NCI-H1417 treated with DMSO at 0.1 percent for 48 hours (cell line): ENCODE measurements at places on chromosomes 1 and 21.

- no peak for DNase-seq
Observed at GRCh38 chr1:44820328-44821239, 12.3 kb downstream of the BTBD19 start.

- no peak for DNase-seq
Observed at GRCh38 chr1:200869753-200870391, 2.9 kb upstream of the GPR25 start.

DNA sequence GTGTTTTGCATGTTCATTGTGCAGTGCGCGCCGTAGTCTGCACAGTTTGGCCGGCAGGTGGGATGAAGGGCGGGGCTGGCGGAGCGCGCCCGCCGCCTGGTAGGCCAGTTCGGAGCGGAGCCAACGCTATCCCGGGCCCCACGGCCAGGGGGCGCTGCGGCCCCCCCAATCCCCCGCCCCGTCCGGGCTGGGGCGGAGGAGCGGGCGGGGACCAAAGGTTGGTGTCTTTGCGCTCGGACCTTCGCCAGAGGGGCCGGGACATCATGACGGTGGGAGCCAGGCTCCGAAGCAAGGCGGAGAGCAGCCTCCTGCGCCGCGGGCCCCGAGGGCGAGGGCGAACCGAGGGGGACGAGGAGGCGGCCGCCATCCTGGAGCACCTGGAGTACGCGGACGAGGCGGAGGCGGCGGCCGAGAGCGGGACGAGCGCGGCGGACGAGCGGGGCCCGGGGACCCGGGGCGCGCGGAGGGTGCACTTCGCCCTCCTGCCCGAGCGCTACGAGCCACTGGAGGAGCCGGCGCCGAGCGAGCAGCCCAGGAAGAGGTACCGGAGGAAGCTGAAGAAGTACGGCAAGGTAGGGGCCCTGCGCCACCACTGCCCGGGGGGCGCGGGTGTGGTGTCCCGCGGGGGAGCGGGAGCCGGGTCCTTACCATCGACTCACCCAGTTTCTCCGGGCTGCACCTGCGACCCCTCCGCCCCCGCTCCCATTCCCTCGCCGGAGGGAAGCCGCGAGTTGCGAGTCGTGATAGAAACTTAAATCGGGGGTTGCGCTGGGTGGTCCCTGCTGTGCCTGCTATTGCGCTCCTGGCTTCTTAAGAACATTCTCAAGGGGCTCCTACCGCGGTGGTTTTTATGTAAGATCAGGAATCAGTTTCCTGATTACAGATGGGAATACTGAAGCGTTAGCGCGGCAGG is at the start of gene C1orf115:
C1orf115 (plus strand) TSS at position 224 of the 913 bp plus-strand sequence; CDS start at position 264, 40 bp downstream.
- peak; percentile 54 for DNase-seq

DNA sequence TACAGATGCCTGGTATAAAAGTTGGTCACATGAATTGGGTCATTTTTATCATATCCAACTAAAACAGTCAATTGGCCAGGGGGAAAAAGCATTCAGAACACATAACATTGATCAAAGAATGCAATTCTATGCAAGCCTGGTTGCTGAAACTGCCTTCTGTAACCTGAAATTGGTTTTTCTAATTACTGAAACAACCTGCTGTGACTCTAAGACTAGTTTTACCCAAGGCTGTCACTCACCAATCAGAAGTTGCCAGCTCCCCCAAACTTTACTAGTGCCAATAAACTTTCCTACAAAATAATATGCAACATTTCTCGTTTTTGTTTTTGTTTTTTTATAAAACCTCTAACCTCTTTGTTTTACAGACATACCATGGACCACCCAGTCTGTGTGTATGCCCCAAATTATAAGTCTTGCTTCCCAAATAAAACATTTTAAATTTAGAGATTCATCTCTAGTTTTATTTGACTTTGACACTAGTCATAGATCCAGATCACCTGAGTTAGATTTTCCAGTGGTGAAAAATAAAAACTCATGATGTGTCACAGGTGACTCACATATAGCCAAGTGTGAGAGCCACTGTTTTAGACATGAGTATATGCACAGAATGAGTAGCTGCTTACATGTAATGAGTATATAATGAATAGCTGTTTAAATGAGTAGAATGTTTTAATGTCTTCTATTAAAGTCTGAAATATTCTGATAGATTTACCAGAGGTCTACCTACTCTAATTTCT is 64.2 kb upstream of the CR2 start:
- DNase-seq, result no peak

- DNase-seq, result no peak
Observed at GRCh38 chr1:186497651-186498050, 36.7 kb upstream of the PDC start.

DNA sequence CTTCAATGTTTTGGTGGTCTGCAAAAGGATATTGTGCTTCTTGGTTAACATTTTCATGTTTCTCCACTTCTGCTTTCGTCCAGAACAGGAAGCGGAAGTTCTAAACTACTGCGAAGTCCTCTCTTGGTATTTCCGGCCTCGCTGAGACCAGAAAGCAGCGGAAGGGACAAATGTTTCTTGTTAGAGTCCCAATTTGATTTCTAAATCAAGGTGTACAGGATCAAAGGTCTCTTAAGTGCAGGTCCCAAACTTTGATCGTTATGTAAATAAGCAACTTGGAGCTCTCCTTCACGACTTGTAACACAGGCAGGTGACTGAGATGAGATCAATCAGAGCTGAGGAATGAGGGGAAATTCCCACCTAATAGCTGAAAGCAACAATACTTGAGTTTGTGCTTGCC is 40.1 kb upstream of the HMCN1 start:
- no peak for DNase-seq

DNA sequence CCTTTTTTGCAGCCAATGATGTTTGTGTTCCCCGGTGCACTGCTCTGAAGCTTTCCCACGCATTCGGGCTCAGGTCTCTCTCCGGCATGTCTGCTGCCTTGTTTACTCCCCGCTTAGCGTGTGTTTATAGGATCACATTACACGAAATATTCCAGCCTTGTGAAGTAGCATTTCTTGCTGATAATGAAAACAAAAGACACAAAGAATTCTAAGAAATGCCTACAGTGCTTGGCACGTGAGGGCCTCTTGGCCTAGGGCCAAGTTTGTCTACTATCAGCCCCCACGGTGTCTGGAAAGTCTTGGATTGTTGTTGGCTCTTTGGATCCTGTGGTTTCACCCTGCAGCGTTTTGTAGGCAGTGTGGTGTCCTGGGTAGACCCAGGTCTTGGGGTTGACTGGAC is 11.2 kb upstream of the GSTM4 start:
- DNase-seq, result no peak

- no peak for DNase-seq
Observed at GRCh38 chr21:26506956-26507355, 66.1 kb downstream of the CYYR1 start.

- DNase-seq, result no peak
Observed at GRCh38 chr1:244614113-244614836, 38.7 kb upstream of the DESI2 start.

DNA sequence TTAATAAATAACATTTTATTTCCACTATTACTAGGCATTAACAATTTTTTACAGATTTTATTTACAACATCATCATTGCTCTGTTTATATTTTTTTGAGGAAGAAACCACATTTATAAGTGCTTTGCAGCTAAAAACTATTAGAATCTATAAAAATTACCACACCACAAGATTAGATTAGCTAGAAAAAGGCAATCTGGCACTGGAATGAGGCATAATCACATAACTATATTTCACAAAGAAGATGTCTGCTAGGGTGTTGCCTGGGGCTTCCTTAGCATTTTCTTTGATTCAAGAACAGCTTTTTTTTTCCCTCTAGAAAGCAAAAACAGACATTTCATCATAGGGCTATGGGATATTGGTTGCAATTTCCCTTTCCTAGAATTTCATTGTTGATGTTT is 2169.2 kb downstream of the MRPL39 start:
- no peak for DNase-seq

DNA sequence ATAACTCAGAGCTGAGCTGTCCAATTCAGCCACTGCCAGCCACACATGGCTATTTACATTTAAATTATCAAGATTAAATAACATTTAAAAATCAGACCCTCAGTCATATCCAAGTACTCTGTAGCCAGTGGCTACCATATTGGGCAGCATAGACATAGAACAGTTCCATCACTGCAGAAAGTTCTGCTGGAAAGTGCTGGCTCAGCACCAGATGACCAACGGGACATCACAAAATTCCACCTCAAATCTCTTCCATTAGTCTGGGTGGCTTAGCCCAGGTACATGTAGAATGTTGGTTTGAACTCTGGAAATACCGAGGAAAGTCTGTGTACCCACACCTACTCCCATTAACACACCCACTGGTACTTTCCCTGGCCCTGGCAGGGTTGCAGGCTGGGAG is 129.3 kb downstream of the ZSCAN20 start:
- DNase-seq, result no peak

DNA sequence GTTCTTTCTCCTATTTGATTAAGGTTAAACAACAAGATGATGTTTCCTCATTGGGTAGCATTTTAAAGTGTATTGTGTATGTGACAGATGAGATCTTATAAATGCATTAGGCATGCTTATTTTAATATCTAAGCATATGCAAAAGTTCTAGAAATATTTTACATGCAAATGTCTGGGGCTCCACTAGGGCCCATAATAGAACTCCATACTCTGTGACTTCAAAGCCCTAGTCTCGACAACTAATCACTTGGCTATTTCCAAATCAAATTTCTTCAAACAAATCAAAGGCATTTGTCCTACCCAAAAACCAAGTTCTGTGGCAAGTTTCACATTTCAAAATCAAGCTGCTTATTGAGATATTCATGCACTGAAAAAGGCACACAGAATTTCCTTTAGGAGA is 385.6 kb upstream of the ST6GALNAC5 start:
- no peak for DNase-seq

DNA sequence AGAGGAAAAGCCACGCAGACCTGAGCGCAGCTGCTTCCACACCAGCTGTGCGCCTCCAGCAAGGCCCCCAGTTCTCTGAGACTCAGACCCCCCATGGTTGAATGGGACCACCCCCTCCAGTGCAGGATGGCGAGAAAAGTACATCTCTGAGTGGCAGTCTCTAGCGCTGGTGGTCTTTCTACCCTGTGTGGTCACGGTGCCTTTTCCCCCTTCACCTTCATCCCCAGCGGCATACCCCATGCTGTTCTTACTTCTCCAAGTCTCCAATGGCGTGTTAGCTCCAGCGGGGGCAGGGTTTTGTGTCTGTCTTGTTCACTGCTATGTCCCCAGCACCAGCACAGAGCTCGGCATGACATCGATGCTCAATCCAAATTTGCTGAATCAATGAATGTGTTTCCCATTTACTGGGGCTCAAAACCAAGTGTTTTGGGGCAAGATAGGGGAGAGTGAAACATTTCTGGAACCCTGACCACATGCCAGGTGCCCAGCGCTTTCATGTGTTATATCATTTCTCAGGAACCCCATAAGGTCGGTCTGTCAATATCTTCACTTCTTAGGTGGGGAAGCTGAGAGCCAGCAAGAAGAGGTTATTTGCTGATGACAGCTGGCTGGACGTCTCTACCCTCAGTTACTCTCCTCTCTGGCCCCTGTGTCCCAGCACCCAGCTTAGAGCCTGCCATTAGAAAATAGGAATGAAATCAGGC is 959 bp upstream of the SDC3 start:
- no peak for DNase-seq

DNA sequence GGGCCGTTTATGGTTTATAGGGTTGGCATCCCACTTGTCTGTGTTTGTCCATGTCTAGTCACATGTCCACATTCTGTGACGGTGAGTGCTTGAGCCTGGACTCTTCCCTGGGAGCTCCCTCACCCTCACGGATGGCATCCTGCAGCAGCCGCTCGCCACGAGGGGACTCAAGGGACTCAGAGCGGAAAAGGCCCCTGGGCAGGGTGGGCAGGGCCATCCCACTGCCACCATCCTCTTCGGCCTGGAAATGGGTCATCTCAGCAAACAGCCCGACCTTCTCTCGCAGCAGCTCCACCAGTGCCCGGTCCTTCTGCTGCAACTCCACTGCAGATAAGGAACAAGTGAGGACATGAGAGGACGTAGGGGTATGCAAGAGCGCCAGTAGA is 11.1 kb downstream of the RXFP4 start:
- DNase-seq, result no peak

GRCh38 chr1:231369282-231369681 is 31.2 kb downstream of the SPRTN start:
- DNase-seq, result no peak

GRCh38 chr1:147618077-147618569 is 52.2 kb downstream of the ACP6 start:
- DNase-seq, result no peak

GRCh38 chr1:246566813-246567645 is 773 bp downstream of the CNST start:
- DNase-seq, result no peak

- no peak for DNase-seq
Observed at GRCh38 chr1:216193839-216194443, 229.3 kb downstream of the USH2A start.

DNA sequence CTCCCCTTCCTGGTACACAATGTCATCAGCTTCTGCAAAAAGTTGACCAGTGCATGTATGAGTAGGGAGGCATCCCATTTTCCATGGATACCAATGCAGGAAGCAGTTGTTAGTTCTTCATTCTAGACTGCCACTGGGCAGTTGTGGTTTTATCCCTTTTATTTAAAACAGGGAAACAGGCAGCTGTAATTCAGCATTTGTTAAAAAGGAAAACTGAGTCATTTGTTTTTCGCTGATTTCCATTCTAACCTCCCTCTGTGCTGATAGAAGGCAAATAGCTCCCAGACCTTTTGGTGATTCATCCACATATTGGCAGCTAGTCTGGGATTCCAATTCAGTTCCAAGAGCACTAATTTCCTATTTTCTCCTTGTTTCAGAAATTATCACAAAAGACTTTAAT is 21.1 kb upstream of the ABCA4 start:
- no peak for DNase-seq

- no peak for DNase-seq
Observed at GRCh38 chr21:46369520-46370235, 45.7 kb downstream of the PCNT start.

DNA sequence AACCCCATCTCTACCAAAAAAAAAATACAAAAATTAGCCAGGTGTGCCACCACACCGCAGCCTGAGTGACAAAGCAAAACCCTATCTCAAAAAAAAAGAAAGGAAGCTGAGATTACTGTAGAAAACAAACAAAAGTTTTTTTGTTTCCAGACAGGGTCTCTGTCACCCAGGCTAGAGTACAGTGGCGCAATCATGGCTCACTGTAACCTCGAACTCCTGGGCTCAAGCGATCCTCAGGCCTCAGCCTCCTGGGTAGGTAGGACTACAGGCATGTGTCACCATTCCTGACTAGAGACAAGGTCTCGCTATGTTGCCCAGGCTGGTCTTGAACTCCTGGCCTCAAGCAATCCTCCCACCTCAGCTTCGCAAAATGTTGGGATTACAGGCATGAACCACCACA is 2.8 kb upstream of the PYGO2 start:
- no peak for DNase-seq

- DNase-seq, result no peak
Observed at GRCh38 chr1:202037706-202038296, 27.4 kb downstream of the ELF3 start.

GRCh38 chr21:32381571-32381970 is 11.2 kb downstream of the URB1 start:
- no peak for DNase-seq
